NCI-H146 (cell line): ENCODE measurements at places on chromosomes 5 and 9.
A peak's percentile ranks its signal among the peaks of the same experiment; 100 is the strongest.

- no peak for DNase-seq
Observed at GRCh38 chr9:87729246-87729645, 3.3 kb downstream of the CTSL start.

GRCh38 chr9:120438836-120439546, 141.0 kb downstream of the CDK5RAP2 start:
- peak; percentile 18 for DNase-seq

DNA sequence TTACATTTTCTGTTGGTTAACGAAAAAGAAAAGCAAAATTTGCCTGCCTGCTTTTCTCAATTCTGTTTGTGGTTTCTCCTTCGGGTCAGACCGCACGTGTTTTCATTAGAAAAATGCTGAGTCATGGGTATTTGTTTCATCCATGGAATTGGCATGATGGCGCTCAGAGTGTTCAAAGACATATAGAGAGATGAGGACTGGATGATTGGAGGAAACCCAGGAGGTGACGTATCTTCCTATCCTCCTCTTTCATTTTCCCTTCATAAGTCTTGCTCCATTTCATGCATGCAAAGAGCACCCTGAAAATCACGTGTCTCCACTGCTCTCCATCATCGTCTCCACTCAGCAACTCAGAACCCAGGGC, 353.8 kb upstream of the WWC1 start:
- DNase-seq, result no peak

DNA sequence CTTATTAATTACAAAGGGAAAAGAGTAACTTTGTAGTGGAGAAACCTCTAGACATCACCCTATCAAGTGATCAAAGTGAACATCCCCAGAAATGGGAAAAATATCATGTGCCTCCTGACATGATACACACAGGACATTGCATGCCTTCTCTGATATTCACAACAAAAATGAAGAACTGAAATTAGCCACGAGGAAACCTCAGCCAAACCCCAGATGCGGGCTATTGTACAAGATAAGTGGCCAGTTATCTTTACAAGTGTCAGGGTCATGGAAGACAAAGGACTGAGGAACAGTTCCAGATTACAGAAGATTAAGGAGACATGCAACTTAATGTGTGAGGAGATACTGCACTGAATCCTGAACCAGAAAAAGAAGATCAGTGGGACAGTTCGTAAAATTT, 23.8 kb upstream of the NPM1 start:
- no peak for DNase-seq

GRCh38 chr5:129945028-129945427, 40.8 kb downstream of the CHSY3 start:
- no peak for DNase-seq

- DNase-seq, result no peak
Observed at GRCh38 chr5:90015584-90016018, 394.0 kb downstream of the CETN3 start.
